Amygdala (tissue), 56 donors: ENCODE measurements at places on chromosomes 4 and X.

- no peak for DNase-seq
These were observed 17.8 kb upstream of the GABRQ start for GRCh38 chrX:152619897-152620296.

GRCh38 chr4:188417181-188417580 is 277.9 kb downstream of the TRIML1 start:
- DNase-seq, result no peak

- no peak for DNase-seq
These were observed 1453.3 kb downstream of the PCDH18 start for GRCh38 chr4:136078976-136079375.

GRCh38 chr4:1570291-1571164 is 113.6 kb downstream of the FAM53A start:
- no peak for DNase-seq

- no peak for DNase-seq
These were observed 11.3 kb downstream of the TMEM255A start for GRCh38 chrX:120299928-120300327.

DNA sequence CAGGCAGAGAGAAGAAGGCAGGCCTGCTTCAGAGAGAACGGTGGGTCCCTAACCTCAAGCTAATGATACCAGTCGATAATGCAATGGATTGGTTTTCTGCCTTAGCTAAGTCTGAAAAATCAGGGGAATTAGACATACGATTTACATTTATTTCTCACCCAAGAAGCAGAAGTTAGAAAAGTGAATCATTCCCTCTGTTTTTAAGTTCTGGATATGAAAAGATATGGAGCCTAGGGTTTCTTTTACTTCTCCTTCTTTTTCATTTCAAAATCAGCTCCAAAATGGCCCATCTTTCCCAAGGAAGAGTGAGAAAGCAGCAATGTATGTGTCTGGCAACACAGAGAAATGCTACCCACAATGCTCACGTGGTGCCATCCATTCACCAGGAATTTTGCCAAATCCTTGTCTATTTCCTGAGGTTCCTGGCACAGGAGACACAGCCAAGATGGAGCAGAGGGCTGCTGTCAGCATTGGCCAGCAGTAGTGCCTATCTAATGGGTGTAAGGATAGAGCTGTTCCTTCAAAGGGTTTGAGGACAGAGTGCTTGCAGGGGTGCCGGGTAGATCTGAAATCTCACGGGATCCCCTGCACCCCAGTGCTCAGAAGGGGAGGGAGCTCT is 231.5 kb downstream of the MAML3 start:
- no peak for DNase-seq

GRCh38 chr4:54497947-54498346 is 159.8 kb upstream of the KIT start:
- DNase-seq, result no peak

DNA sequence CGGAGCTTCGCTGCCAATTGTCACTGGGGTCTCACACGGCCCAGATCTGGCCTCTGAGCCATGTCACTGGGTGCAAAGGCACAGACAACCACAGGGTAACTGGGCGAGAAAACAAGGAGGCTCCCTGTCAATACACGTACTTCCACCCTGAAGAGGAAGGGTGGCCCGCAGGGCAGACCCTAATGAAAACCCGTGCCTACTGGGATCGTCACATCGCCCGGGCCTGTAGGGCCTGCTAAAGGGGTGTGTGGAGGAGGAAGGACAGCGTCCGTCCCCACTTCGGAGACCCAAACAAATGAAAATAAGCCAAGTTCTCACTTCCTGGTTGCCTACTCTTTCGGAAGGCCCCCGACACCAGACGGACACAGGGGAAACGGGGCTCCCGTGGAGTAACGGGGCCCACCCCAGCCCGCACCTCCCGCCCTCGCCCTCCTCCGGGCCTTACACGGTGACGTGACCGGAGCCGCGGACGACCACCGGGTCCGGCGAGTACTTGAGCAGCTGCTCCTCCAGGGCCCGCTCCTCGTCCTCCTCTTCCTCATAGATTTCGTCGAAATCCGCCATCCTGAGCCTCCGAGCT is 578 bp downstream of the CHIC2 start:
- no peak for DNase-seq

GRCh38 chr4:121227341-121227792 is 63.2 kb upstream of the TNIP3 start:
- no peak for DNase-seq

- DNase-seq, result no peak
These were observed 233.5 kb downstream of the DCTD start for GRCh38 chr4:182683661-182684060.

DNA sequence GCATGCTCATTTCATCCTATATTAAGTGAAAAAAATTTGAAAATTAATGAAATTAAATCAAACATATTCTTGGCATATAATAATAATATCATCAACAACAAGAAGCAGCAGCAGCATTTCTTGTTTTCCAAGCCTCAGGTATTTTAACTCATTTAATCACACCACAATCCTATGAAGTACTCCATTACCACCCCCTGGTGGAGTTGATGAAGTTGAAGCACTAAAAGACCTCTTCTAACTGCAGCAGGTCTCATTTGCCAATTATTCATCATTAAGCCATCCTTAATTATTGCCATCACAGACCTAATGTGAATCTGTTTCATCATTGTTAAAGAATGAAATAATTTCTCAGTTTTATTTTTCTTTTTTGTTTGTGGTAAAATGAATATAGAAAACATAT is 801.4 kb upstream of the GRID2 start:
- no peak for DNase-seq

GRCh38 chr4:8703857-8704495 is 111.4 kb downstream of the CPZ start:
- DNase-seq, result no peak

DNA sequence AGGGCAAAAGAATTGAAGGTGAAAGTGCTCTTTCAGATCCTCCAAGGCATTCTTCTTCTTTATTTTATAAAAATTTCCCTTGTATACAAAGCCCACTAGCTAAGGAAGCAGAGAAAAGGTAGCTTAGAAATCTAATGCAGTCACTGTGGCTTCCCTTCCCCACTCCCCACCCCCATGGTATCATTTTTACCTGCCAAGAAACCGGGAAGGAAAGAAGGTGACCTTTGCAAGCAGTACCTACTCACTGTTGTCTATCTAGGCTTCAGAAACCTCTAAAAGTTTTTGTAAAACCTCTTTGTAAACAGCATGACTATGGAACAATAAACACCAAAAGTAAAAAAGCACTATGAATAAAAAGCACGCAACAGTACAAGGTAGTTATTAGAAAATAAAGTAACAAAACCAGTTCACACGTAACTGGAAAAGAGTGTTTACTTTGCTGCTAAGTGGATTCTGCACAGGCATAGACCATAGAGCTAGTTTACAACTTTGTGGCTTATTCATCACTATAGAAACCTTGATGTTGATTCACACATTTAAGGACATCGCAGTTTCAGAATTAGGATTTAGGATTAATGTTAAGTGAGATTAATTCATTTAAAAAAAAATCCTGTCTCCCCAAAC is 109.6 kb upstream of the FTHL17 start:
- DNase-seq, result no peak

DNA sequence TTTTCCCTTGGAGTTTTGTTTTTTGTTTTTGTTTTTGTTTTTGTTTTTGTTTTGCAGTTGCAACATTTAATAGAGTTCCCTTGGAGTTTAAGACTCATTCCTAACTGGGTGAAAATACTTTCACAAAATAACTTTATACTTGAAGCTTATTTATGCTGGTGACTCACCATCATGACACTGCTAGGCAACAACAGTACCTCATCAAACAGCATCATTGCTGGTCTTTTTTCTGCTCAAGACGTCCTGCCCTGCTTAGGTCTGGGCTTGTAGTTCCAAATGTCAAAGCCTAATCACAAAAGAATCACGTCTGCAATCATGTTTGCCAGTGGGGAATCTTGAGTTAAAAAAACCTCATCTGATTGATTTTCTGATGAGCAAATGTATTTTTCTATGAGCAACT is 105.7 kb upstream of the PRPS2 start:
- DNase-seq, result no peak

- DNase-seq, result no peak
These were observed 83.6 kb upstream of the PGRMC2 start for GRCh38 chr4:128371001-128371777.

DNA sequence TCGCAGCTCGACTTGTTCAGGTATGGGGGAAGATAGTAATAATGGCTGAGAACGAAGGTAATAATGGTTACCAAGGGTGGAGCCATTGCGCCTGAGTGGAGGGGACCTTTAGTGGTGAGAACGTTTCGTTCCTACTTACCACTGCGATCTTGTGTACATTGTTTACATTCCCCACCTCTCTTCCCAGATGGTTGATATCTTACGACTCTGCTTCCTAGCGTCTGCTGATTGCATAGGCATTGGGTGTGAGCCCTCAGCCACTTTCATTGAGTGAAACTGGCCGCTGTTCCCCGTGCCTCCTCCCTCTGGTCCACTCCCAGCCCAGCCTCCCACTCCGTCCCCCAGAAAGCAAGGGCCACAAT is 850 bp downstream of the IGBP1 start:
- DNase-seq, result no peak

DNA sequence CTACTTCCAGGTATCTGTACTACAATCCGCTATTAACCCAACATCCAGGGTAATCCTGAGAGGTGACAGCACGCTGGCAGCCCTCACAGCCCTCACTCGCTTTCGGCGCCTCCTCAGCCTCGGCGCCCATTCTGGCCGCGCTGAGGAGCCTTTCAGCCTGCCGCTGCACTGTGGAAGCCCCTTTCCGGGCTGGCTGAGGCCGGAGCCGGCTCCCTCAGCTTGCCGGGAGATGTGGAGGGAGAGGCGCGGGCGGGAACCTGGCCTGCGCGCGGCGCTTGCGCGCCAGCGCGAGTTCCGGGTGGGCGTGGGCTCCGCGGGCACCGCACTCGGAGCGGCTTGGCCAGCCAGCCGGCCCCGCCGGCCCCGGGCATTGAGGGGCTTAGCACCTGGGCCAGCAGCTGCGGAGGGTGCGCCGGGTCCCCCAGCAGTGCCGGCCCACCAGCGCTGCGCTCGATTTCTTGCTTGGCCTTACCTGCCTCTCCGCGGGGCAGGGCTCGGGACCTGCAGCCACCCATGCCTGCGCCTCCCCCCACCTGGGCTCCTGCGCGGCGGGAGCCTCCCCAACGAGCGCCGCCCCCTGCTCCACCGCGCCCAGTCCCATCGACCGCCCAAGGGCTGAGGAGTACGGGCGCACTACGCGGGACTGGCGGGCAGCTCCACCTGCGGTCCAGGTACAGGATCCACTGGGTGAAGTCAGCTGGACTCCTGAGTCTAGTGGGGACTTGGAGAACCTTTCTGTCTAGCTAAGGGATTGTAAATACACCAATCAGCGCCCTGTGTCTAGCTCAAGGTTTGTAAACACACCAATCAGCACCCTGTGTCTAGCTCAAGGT is 87.3 kb downstream of the PRSS12 start:
- DNase-seq, result no peak

GRCh38 chr4:175252642-175253041 is 334.5 kb downstream of the ADAM29 start:
- no peak for DNase-seq

DNA sequence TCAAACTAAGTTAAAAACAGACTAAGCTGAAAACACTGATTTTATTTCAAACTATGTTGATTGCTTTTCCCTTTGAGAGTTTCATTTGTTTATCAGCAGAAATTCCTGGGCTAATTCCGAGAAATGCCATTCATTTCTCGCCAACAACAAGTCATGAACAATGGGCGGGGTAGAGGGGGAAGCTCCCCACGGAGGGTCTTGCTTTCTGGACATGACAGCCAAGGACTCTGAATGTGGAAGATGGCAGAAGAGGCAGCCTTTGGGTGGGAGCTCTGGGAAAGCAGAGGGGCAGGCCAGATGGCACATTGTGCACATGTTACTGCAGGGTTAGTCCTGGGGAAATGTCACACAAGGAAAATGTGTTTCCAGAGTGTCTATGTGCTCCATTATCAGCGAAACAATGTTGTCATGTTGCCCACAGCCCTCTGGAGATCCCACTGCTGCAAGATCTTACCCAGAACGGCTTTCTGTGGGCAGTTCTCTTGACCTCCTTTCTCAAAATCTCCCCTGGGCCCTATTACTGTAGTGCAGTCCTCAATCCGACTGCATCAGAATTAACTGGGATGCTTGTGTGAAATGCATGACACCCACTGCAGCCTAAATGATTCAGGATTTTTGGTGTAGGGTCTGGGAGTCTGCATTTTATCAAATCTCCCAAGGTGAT is 45.0 kb downstream of the CHRDL1 start:
- DNase-seq, result no peak

DNA sequence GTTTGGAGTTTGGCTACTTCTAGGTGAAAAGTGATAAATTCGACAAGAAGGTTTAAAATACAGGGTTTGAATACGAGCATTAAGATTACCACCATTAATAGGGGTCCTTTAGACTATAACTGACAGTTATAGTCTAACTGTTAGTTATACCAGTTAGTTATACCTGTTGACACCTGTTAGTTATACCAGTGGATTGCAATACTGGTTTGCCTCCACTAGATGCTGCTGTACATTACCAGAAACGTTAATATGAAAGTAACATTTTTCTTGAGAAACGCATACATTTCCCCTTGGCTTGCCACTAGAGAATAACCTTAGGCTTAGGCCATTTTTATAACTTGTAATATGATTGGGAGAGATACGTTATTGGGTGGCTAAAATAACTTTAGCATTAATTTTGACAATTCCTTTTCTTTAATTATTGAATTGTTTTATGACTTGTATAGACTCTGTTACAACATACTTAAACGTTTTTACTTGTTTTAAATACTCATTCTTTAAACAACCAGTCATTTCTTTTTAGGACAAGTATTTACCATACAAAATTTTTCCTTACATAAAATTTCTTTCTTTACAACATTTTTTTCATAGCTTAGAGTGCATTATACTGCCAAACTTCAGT is 911.2 kb downstream of the FSTL5 start:
- DNase-seq, result no peak

DNA sequence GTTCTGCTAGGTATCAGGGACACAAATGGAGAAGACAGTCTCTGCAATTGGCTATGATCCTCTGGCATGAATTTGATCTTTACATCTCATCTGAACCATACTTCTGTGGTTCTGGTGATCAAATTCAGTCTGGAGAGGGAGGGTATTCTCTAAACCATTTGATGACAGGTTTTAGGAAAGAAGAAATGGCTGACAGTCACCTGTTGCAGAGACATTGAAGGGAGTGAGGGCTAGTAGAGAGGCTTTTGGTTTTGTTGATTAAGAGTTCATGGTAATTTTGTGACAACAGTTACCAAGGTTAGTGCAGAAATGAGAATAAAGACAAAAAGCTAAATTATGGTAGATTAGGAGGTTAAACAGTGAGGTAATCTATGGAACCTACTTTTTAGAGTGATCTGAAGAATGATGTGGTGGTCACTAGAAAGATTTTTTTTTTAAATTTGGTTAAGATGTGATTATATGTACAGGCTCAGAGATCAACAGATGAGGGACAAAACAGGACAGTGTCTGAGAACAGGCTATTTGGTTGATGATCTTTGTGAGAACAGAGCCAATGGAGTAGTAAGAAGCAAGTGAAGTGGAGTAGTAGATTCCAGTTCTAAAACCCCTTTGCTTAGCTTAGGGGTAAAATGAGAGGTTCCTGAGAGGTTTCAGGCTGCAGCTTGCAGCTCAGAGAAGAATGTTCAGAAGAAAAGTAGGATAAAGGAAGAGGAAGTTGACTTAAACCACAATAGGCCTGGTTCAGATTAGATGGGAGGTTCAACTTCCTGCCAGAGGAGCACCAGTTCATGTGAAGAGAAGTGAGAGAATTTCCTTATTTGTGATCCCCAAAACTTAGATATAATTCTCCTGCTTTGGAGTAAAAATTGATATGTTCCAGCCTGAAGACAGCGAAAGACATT is 34.7 kb downstream of the VSIG4 start:
- DNase-seq, result no peak
